ENCODE measurements at places on chromosomes 5 and 9.

DNA sequence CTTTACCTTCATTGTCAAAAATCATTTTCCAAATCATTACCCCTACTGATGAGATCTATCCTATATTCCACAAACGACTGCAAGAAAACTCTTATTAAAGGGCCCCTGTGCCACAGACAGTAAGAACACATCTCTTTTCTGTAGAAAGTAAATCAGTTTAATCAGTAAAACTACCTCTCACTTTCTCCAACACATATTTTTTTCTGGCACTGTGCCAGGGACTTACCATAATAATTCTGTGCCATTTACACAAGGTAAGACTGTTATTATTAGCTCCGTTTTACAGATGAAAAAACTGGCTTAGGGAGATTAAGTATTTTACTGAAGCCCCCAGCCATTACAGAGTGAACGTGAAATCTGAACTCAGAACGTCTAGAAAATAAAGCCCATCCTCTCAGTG lies 587.0 kb upstream of the COX7C start:
- no peak for DNase-seq

GRCh38 chr9:135392511-135392910 lies 87.1 kb upstream of the PPP1R26 start:
- DNase-seq: no peak

- peak; percentile 4 for DNase-seq
These were observed 517.2 kb downstream of the CAAP1 start for GRCh38 chr9:26375448-26375847.

GRCh38 chr5:135124128-135124527 lies 90.1 kb upstream of the PITX1 start:
- no peak for DNase-seq

DNA sequence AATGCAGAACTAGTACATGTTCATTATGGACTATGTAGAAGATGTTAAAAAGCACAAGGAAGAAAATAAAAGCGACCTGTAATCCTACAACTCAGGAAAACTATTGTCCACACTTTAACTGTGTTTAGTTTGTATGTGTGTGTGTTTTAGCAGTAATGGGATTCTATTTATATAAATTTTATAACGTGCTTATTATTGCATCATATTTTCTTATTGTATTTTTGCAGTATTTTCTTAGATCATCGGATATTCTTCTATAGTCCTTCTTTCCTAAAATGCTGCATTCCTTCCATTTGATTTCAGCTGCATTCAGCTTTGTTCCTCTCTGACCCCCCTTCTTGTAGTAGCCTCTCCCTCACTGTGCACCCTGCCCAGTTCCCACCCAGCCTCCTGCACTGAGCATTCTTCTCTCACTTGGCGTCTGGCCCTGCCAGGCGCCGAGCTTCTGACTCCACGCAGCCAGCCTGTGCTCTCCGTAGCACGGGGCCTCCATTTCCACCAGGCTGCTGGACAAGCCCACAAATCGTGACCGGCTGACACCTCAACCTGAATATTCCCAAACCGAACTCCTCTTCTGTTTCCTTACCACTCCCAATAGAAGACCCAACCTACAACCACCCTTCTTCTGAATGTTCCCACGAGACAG lies 39.9 kb downstream of the MVB12B start:
- no peak for DNase-seq

GRCh38 chr5:78829811-78830527 lies 155.1 kb downstream of the ARSB start:
- no peak for DNase-seq

- no peak for DNase-seq
These were observed 183.8 kb downstream of the ASTN2 start for GRCh38 chr9:117231012-117231411.

- DNase-seq: no peak
These were observed 3.4 kb upstream of the FGFR4 start for GRCh38 chr5:177083357-177083756.

DNA sequence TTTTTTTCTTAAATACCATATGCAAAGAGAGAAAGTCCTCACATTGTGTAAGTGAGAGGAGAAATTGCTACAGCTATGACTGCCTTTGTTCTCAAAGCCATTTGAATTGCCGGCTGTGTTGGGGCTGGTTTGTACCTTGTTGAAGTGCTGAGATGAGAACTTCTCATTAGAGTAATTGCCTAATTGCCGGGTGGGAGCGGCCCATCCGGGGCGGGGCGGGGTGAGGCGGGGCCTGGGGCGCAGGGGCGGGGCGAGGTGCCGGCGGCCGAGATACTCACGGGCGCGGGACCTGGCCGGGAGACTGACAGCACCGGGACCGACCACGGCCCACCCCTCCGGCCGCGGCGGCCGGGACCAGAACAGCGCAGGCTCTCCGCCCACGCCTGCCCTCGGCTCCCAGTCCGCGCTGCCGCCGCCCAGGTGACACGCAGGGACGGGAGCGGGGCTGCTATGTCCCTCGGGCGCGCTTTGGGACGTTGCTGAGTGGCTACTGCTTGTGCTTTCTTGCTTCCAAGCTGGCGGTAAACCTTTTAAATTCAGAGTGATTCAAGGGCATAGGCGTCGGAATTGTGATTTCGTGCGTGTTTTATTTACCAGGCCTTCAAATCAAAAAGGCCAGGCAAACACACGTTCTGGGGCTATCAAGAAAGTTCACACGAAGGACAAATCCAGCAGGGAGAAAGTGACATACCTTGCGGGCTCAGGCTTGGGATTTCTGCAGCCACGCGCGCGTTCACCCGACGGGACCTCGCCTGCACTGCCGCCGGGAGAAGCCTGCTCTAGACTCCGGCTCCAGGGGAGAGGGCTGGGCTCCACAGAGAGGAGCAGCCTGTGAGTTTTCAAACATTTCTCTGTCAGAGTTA lies 269.1 kb downstream of the FANCC start:
- no peak for DNase-seq

- no peak for DNase-seq
These were observed 11.4 kb downstream of the HMCN2 start for GRCh38 chr9:130276955-130277354.

DNA sequence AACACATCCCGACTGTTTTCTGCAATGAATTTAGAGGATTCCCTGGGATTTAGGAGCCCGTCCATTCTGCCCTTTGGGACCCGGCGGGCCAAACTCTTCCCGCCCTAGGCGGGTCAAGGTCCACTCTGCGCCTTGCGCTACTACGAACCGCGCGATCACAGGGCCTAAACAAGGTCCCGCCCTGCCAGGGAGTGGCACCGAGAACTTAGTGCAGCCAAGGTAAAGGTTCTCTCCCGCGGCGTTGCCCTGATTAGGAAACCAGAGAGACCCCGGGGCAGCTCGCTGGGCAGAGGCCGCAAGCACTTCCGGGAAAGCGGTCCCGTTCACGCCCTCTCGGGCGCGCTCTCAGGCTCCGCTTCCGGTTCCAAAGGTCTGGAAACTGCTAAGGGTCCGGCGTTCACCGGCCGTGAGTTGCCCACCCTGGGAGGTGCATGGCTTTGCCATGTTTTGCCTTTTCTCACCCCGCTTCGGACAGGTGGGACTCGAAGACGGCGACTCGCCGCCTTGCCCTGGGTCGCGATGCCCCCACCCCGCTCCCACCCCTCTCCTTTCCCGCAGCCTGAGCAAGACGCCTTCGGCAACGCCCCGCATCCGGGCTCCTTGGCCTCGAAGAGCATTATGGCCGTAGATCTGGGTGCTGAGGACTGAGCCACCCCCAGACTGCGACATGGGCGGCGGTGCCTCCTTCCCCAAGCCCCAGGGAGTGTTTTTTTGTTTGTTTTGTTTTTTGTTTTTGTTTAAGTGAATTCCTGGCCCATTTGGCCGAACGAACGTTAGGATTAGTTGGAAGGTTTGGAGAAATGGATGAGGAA lies 23.4 kb downstream of the HNRNPK start:
- DNase-seq: no peak

GRCh38 chr9:111253742-111254437 lies 76.1 kb downstream of the OR2K2 start:
- no peak for DNase-seq

DNA sequence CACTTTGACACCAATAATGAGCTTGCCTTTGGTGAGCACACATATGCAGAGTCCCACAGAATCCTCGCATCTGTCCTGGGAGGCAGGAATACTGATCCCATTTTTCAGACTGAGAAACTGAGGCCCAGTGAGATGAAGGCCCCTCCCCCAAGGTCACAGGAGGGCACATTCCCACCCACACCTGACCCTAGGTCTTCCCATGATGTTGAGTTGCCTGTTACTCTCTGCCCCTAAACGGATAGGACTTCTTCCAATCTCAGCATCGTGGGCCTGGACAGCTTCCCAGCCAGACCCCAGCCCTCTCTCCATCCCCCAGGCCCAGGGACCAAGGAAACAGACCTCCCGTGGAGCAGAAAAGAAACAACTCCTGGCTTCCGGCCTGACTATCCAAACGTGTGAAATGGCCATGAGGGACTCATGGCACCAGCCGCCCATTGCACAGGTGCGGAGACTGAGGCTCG lies 877 bp downstream of the SH3GLB2 start:
- no peak for DNase-seq

GRCh38 chr9:126157423-126157822 lies 169.2 kb upstream of the MVB12B start:
- no peak for DNase-seq

GRCh38 chr5:163893281-163893680 lies 387.9 kb downstream of the MAT2B start:
- no peak for DNase-seq

GRCh38 chr9:97564291-97565175 lies 63.1 kb downstream of the TMOD1 start:
- peak; percentile 6 for DNase-seq

- no peak for DNase-seq
These were observed 739.8 kb upstream of the PTPRD start for GRCh38 chr9:11352612-11353011.

- no peak for DNase-seq
These were observed 32.2 kb upstream of the TGFBI start for GRCh38 chr5:135996611-135997010.

- DNase-seq: no peak
These were observed 157.2 kb downstream of the MELK start for GRCh38 chr9:36729906-36730305.

DNA sequence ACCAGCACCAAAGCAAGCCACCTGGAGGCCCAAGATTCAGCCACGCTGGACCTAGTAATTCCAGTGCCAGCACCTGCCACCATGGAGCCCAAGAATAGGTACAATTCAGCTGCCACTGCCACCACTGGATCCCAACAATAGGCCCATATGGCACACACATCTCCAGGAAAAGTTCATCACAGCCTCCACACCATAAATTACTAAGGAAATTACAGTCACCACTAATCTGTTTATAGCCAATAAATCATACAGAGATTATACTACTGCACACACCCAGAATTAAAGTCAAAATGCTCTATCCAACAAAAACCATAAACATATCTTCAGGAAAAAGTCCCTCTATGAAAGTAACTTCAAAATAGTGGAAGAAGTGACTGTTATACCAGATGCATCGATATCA lies 242.8 kb downstream of the SPATA31D1 start:
- no peak for DNase-seq

GRCh38 chr5:147234825-147235635 lies at the start of gene STK32A:
Gene STK32A (plus strand): TSS chr5:147235026. CDS start chr5:147239635, 4,609 bp downstream.
- no peak for DNase-seq

All from fibroblast of skin of left biceps (primary cell).